NCI-H1105 (cell line): ENCODE measurements at places on chromosomes 3 and 15.

DNA sequence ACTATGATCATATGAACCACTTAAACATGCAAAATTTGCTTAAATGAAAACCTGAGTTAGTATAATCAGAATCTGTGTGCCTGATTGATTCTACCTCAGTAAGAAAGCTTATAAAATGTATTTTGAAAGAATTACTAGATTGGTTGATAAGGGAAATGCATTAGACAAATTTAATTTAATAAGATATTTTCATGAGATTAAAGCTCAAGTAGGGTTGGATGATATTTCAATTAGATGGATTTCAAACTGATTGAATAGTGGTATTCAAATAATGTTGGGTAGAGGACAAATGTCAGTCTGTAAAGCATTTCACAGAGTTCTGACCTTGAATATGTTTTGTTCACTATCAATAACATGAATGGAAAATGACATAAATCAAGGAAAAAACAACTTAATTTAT, 780.4 kb upstream of the ALCAM start:
- no peak for DNase-seq

DNA sequence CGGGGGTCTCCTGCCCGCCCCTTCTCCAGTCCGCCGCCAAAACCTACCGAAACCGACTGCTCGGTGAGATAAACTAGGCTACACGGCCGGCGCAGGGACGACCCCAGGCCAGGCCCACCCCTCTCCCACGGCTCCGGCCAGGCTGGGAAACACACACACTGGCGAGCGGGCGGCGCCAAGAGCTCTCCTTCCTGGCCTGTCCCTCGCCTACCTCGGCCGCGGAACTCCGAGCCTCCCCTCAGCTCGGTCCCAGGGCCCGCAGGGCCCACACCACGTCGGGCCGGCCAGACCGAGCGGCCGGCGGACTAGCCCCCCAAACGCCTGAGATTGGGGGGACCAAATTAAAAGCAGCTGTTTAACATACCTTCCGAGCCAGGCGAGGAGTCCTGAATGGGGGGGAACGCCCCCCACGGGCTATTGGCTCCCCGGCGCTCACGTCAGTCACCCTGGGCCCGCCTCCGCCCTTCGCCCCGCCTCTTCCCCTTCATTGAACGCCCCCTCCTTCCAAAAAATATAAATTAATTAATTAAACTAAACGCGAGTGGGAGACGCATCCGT, 4.0 kb upstream of the SIN3A start:
- DNase-seq, result peak; percentile 46

- DNase-seq, result no peak
Measured at GRCh38 chr3:134333522-134334181, 40.6 kb downstream of the AMOTL2 start.

DNA sequence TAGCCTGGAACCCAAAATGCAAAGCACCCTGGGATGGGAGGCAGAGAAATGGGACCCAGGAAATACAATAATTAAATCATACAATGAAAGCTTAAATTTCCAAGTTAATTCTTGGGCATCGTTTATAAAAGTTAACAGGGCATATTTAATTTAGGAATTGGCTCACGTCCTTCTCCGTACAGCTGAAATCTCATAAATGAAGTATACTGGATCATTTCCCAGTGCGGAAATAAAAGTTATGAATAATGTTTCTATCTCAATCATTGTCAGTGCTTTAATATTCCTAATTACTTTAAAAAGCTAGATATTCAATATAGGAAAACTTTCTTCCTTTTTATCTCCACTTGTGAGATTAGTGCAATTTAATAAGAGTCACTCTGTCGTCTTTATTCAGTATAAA, 164.0 kb downstream of the MEGF11 start:
- DNase-seq, result no peak

- DNase-seq, result peak; percentile 67
Measured at GRCh38 chr3:123584284-123584987, 417 bp downstream of the HACD2 start.

GRCh38 chr3:41050144-41050543, 149.2 kb upstream of the CTNNB1 start:
- DNase-seq, result no peak

DNA sequence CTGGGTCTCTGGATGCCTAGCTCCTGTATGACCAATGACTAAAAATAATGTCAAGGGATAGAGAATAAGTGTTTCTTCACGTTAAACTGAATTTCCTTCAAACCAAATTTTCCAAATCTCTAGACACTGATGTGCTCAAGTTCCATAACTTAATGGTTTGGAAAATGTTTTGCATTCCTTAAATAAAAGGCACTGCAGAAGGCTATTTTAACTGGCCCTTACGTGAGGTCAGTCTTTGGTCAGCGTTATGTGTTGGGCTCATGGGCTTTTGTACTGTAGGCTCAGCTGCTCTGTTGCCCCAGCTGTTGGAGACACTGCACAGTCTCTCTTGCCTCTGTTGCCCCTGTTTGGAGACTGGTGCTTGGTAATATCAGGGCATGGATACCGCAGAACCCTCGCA, 188.5 kb downstream of the TPRG1 start:
- DNase-seq, result no peak

- no peak for DNase-seq
Measured at GRCh38 chr3:143482106-143483088, 362.8 kb downstream of the CHST2 start.

- peak; percentile 64 for DNase-seq
Measured at GRCh38 chr15:79595995-79596622, 164.0 kb downstream of the MINAR1 start.

GRCh38 chr3:138801792-138802191, 32.9 kb downstream of the PIK3CB start:
- DNase-seq, result no peak

GRCh38 chr3:191135175-191135574, 63.9 kb upstream of the OSTN start:
- DNase-seq, result no peak

DNA sequence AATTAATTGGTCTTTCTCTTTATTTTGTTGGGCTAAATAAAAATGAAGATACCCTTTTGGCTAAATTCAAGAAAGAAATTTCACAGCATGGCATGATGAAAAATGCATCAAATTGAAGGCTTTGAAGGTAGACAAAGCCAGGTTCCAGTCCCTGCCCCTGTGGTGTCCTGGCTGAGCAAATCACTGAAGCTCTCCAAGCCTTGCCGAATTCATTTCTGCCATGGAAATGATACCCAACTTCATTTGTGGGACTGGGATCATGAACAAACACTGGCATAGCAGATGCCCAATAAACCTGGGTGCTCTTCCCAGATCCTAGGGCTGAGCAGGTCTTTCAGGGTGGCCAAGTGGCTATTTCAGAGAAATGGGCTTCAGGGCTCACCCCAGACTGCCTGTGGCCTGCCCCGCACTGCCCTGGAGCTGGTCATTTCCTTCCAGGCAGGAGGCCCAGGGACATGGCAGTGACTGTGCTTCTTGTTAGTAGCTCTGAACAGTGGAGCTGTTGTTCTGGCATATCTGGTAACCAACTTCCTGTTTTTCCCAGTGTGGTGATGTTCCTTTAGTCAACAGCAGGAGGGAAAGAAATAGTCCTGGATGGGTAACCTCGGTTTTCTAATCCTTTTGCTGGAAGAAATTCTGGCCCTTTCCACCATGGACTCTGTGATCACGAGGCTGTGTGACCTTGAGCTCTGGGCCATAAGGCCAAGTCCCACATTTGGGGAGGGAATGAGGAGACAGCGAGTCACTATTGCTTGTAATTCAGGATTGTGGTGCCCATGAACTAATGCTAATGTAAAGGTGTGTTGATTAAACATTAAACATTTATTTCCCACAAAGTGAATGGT, 47.6 kb downstream of the CTDSPL start:
- DNase-seq, result no peak

GRCh38 chr15:39729500-39729899, 53.1 kb downstream of the FSIP1 start:
- no peak for DNase-seq

DNA sequence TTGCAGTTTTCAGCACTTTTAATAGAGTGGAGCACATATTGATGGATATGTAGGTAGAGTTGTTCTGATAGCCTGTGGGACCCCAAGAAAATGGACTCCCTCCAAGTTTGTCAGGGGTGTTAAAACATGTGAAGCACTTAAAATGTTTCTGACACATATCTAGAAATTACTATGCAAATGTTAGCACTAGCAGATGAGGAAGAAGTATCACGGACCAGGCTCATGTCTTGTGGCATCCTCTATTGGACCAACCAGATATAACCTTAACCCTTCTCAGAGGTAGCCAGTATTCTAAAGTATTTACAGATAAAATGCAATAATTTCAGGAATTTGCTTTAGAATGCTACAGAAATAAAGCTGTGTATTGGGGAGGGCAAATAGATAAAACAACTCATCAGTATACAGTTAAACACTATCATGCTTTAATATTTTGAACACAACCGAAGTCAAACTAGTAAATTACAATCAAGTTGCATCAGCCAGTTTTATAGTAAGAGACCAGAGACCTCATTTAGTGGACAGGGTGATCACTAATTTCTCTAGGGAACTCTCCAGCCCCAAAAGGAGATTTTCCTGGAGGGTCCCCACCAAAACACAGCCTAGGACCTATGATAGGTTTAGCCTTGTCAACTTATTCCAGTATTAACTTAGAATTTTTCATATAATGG, 57.2 kb upstream of the FBN1 start:
- no peak for DNase-seq

- no peak for DNase-seq
Measured at GRCh38 chr15:92167451-92167850, 226.2 kb upstream of the ST8SIA2 start.
